ENCODE measurements at places on chromosomes 2 and 18. TPM values are rescaled to one million over a fixed set of nuclear protein-coding genes. Genes with fewer than 3 reads are reported as not detected.

TMEM150A gene
- total RNA-seq = 20.7 TPM

GRHL1 gene
- 0.14 TPM for total RNA-seq

RTP5 gene
- not detected for total RNA-seq

GRCh38 chr18:40048253-40048652, 1906.8 kb upstream of the PIK3C3 start:
- DNase-seq = peak; percentile 59

- DNase-seq = no peak
Observed at GRCh38 chr2:72914589-72915319, 2.6 kb upstream of the EMX1 start.

- DNase-seq = no peak
Observed at GRCh38 chr2:188196343-188197008, 95.2 kb upstream of the GULP1 start.

GRCh38 chr2:199646439-199646838, 188.7 kb upstream of the SATB2 start:
- DNase-seq = no peak
